ENCODE measurements at places on chromosomes 12 and 14.

DNA sequence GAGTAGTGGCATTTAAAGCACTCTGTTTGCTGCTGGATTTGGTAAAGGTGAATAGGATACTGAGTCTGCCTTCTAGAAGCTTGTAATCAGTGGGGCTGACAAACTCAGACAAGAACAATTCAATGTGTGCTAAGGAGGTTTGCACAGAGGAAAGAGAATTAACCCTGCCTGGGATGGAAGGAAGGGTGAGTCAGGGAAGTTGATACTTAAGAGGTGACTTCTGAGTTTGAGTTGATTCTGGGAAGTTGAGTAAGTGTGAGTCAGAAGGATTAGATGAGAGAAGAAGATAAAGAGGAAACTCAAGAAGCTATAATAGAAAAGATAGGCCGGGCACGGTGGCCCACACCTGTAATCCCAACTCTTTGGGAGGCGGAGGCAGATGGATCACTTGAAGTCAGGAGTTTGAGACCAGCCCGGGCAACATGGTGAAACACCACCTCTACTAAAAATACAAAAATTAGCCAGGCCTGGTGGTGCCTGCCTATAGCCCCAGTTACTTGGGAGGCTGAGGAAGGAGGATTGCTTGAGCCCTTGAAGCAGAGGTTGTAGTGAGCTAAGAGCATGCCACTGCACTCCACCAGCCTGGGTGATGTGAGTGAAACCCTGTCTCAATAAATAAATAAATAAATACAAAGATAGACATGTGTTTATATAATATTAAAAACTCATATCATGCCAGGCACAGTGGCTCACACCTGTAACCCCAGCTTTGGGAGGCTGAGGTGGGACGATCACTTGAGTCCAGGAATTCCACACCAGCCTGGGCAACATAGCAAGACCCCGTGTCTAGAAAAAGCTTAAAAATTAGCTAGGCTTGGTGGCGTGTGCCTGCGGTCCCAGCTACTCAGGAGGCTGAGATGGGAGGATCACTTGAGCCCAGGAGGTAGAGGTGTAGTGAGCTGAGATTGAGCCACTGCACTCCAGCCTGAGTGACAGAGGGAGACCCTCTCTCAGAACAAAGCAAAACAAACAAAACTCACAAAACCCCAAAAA lies 126.8 kb upstream of the CPM start:
- no peak for DNase-seq

DNA sequence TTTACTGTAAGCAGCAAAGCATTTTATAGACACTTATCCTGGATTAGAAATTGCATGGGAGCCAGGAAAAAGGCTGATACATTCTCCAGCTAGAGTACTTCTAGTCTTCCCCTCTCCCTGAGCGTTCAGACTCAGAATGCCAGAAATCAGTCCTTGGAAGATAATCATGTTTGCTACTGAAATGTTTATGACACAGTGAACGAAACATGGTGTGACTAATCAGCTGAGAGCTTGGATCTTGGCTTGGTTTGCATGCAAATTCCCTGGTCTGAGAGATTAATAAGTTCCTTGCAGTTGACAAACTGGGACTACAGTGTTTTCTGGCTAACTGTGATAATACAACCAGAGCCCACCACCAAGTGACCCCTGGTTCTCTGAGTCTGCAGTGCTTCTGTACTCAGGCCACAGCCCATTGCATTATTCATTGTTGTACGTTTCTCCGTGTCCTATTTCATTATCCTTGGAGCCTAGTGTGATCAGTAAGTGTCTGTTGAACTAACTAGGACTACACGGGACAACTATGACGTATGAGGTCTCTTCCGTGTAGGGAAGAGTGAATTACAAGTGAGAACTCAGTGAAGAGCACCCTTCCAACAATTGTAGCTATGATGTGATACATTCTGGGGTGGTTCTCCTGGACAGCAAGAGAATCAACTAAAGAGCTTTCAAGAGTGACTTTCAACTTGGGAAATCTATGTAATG lies 34.6 kb upstream of the EVL start:
- DNase-seq, result no peak

GRCh38 chr14:101196795-101197590 lies 293.5 kb upstream of the RTL1 start:
- DNase-seq, result no peak

DNA sequence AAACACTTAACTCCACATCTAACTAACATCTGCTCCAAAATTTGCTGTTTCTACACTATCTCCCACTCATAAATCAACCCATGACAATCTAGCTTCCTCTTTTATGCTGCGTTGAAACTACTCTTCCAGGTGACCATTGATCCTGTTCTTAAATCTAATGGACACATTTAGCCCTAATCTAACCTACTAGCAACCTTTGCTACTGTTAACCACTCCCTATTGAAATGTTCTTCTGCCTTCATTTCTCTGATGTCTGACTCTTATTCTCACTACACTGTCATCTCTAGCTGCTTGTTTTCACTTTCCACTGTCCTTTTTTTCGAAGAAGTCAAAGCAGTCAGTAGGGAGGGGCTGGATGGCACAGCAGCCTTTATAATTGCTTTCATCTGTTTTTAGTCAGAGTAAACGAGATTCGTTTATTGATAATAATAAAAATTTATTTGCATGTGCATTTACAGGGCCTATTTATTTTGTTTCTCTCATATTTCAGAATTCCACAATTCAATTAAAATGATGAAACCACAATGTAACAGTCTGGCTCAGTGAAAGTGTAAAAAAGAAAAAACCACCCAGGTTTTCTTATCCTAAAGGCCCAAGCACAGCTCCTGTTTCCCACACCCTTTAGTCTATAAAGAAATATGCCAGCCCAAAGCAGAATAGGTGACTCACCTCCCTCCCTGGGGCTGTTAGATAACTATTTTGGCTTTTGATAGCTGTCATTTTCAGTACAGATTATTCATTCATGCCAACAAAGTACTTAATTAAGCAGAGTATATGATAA lies 44.9 kb downstream of the ATP2B1 start:
- no peak for DNase-seq
